Activated effector memory CD4-positive, alpha-beta T cell treated with Interleukin-2 at 50 U/mL for 16 hours (primary cell): ENCODE measurements at places on chromosomes 1 and 21.

GRCh38 chr1:29050166-29050565, 73.5 kb downstream of the TMEM200B start:
- no peak for DNase-seq

DNA sequence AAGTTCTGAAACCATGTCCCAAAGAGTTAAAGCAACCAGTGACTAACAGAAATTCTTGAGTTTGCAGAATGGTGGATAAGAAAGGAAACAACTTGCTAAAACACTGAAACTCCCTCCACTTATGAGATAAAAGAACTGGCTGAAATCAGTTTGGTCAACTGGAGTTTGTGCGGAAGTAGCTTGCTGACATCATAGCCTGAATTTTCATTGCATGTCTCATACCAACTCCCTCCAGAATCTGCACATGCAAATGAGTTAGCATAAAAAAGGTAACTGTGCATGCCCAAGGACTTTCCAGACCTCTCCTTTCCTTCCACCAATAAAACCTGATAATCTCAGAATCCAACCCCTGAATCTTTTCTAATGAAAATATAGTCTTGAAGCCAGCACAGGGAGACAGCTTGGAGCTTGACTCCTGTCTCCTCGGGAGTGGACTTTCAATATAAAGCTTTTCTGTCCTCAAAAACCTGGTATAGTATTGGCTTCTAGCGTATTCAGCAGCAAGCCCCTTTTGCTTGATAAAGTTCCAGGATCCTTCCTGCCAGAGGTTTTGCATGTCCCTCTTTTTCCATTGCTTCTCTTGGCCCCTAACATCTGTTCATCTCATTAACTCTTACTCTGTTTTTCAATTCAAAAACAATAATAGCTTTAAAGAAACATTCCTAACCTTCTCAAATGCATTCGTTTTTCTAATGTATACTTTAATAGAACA, 785.8 kb upstream of the ADGRL4 start:
- DNase-seq, result no peak

- DNase-seq, result no peak
These were observed 273.0 kb upstream of the NFIA start for GRCh38 chr1:60809204-60809980.

GRCh38 chr1:19007491-19008441, 51.3 kb upstream of the IFFO2 start:
- DNase-seq, result no peak

DNA sequence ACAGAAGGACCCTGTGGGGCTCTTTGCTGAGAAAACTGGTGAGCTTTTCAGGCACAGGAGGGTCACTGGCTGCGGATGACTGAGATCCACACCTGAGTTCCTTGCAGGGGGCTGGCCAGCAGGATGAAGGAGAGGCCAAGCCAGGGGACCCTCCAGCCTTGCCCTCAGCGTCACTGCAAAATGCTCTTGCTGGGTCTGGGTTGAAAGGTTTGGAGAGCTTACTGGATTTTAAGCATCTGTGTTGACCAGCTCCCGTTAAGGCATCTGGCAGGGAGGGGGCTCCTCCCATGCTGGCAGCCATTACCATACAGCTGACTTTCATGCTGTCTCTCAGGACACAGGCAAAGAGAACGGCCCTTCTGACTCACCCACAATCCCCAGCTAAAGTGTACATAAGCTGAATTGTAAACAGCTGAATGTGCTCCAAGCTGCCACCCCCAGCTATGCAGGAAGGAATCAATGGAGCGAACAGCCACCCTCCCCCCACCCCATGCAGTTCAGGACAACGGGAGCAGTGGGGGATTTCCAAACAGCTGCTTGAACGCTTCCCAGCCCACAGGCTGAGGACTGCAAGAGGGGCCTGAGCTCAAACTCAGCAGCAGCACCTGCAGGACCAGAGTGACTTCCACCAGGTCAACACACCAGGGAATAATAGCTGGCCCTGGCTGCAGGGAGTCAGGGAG, 21.3 kb upstream of the A3GALT2 start:
- no peak for DNase-seq

- no peak for DNase-seq
These were observed 31.1 kb upstream of the DUSP23 start for GRCh38 chr1:159749630-159750029.

DNA sequence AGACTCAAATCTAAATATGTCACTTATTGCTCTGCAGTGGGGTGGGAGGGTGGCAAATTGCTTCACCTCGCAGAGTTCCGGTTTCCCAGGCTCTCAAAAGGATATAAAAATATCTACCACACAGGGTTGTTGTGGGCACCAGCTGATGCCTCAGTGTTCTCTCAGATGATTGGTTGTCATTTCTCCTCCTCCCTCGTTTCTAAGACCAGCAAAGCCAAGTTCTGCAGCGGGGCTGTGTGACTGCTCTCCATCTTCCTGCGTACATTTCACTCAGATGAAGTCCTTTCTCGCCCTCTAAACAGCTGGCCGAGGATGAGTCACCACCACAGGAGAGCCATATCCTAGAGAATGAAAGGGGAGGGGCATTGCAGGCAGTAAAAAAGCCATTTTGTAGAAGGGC, 35.0 kb upstream of the VWA5B1 start:
- DNase-seq, result no peak

DNA sequence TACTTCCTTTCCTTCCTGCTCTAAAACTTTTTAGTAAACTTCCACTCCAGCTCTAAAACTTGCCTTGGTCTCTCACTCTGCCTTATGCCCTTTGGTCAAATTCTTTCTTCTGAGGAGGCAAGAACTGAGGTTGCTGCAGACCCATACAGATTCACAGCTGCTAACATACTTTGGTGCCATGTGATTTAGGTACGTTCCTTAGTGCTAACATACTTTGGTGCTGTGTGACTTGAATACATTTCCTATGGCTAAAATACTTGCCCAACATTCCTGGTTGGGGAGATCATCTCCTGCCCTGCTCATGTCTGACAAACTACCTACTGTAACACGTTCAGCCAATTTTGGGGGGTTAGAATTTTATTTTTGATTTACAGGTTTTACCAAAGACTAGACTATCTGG, 6.8 kb upstream of the ZBTB40 start:
- DNase-seq, result no peak

DNA sequence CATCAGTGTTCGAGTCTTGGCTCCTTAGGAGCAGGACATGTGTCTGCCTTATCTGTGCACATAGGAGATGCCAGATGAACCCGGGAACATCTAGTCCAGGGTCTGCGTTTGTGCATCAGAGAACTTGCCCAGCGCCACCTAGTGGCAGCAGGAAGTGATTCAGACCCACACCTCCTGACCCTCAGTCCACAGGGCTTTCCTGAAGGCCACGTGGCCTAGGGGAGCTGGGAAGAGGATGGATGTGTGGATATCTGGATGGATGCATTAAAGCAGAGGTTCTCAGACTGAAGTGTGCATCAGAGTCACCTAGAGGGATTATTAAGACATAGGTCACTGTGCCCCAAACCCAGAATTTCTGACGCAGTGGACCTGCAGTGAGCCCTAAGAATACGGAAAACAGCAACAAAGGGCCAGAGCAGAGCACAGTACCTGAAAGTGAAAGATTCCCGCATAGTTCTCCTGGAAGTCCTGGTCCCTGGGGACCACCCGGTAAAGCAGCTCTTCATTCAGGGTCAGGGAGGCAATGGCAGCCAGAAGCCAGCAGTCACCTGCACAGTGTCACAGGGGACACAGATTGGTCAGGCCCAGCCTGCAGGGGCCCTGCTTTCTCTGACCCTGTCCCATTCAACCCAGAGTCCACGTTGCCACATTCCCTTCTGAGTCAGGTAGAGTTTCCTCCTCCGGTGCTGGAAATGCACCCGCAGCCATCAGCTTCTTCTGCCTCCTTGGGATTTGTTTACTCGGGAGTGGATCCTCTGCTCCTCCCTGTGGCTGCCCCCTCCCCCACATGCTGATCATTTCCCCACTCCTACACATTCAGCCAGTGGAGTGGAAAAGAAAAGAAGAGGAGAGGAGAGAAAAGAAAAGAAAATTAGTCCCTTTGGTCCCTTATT, 37.0 kb downstream of the CAPN8 start:
- DNase-seq, result no peak

- no peak for DNase-seq
These were observed 30.9 kb upstream of the PAX7 start for GRCh38 chr1:18599704-18600103.

GRCh38 chr1:246032031-246032551, 475.0 kb downstream of the SMYD3 start:
- no peak for DNase-seq

DNA sequence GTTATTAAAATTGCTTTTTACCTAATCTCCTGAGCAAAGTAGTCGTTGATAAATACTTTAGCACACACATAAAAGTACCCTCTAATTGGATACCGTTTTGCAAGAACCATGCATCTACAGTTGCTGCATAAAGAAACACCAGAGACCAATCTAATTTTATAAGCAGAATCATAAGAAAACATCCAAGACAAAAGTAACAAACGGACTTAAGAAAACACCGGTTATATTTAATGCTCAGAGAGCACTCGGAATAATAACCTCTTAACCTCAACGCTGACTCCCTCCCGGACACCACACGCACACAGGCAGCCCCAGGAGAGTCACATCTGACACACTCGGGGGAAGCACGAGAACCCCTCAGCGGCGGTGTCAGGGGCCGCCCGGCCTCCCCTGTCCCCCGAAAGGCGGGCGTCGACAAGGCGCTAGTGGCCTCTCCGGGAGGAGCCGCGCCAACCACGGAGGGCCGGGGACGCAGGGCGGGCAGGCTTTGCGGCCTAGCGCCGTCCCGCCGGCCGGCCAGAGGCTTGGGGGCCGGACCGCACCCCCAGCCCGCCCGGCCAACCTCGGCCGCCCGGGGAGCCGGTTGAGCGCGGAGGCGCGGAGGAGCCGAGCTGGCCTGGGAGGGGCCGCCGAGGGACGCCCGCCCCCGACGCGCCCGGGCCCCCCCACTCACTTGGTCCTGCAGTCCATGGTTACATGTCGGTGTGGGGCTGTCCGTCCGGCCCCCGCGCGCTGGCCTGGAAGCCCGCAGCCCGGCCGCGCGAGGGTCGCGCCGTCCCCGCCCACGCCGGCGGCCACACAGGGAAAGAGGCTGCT, 606 bp downstream of the DENND1B start:
- DNase-seq, result peak; percentile 36

DNA sequence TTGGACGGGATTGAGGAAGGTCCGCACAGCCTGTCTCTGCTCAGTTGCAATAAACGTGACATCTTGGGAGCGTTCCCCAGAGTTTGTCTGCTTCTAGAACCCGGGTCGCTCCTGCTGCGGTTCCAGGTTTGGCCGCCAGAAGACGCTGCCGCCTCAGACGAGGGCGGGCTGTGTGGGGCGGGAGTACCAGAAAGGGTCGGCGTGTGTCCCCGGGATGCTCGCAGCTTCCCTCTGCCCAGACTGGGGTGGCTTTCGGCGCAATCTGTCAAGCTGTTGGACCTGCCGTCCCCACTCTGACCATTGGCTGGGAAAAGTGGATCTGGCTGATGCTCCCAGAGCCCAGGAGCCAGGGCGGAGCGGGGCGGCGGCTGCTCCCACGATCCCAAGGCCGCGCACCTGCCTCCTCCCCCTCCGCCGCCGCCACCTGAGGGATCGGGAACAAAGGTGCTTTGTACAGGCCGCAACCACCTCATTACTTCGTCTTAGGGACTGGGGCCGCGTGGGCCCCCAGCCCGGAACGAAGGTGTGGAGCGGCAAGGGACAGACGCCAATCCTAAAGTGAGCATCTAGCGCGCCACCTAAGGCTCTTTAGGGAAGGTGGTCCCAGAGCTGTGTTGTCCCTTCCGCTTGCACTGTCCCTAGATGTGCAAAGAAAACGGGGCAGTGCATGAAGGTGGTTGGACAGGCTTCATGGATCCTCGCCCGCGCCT, 683 bp upstream of the EFNA4 start:
- peak; percentile 64 for DNase-seq

DNA sequence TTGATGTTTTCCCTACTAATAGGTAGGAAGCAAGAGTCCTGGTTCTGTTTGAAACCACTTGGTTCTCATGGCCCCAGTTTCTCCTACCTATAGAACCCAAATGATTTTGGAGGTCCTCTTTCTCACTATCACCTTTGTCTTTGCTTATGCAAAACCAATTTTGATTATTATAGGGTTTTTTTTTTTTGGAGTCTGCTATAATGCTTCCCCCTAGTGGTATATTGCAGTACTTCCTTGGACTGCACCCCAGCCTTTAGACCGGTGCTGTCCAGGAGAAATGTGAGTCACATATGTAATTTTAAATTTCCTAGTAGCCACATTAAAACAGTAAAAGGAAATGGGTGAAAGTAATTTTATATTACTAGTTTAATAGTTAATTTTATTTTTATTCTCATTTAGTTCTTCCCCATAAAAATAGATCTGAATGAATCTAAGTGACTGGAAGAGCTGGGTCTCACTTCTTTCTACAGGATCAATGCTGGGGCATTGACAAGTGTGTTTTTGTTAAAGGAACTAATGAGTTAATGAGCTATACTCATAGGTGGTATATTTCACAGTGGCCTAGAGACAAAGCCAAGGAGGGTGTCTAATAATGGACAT, 10.6 kb downstream of the FCMR start:
- DNase-seq, result no peak

GRCh38 chr1:234709473-234710228, 99.7 kb upstream of the IRF2BP2 start:
- no peak for DNase-seq

- no peak for DNase-seq
These were observed 13.7 kb upstream of the ACTRT2 start for GRCh38 chr1:3007298-3008147.

- no peak for DNase-seq
These were observed 20.7 kb downstream of the FOXO6 start for GRCh38 chr1:41381692-41382479.

GRCh38 chr1:36553591-36554322, 71.0 kb upstream of the CSF3R start:
- peak; percentile 40 for DNase-seq

- DNase-seq, result no peak
These were observed 6.5 kb downstream of the NR0B2 start for GRCh38 chr1:26907071-26907917.

DNA sequence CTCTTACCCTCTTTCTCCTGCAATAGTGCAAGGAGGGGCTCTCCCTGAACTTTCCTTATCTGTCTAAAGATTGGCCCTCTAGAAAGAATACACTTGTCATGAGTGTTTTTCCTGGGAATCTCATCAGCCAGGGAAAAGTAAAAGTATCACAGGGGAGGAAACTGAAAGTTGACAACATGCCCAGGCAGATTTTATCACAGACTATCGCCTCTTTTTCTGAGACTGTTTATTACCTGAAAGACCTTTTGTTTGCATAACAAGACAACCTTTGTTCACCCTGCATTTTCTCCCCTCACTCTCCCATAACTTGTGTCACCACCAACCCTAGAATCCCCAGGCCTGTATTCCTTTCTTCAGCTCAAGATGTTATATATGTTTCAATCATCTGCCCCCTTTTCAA, 794.7 kb upstream of the ADAMTS5 start:
- no peak for DNase-seq

DNA sequence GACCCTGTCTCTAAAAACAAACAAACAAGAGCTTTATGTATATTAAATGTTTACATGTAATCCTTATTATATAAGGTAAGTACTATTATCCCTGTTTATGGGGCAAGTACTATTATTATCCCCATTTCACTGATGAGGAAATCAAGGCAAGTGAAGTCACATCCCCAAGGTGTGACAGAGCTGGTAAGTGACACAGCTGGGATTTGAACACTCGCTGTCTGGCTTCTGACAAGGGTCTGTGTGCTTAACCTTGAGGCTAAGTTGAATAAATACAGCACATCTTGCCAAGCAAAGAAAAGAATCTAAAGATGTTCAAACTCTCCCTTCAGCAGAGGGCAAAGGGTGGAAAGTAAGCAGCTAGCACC, 167.9 kb upstream of the IRF2BP2 start:
- no peak for DNase-seq

GRCh38 chr1:218164930-218165700, 120.0 kb upstream of the RRP15 start:
- DNase-seq, result no peak
